ENCODE measurements at places on chromosomes 4 and X.

- H3K4me1 ChIP-seq = peaks cover 17% of the 10 kb centered on the region
- no peak overlapping the region for H3K27ac ChIP-seq
- H3K4me3 ChIP-seq = peak overlapping the region; percentile 18
- no peaks in the 10 kb centered on the region for H3K36me3 ChIP-seq
Measured at GRCh38 chrX:39613482-39613995, 484.2 kb downstream of the BCOR start.

DNA sequence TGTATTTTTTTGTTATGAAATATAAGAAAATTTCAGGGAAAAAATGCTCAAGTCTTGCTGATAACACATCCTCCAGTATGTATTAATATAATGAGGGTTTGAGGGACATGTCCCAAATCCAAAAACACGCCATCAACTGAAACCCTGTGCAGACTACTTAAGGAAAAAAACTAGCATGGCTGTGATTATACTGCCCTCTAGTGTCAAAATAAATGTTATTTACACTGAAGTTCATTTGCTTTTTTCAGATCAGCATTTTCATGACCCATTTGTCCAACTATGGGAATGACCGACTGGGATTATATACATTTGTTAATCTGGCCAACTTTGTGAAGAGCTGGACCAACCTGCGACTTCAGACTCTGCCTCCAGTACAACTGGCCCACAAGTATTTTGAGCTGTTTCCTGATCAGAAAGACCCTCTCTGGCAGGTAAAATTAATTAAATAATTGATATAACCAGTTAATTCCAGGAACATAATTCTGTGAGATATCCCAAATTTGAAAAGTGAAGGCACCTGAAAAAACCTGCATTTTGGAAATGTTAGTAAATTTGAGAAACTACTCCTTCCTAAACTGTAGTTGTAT lies 128.5 kb downstream of the PRSS12 start:
- no peaks in the 10 kb centered on the region for H3K27me3 ChIP-seq
- DNase-seq = no peak
- no peak overlapping the region for H3K27ac ChIP-seq
- H3K4me3 ChIP-seq = no peak overlapping the region
- no peaks in the 10 kb centered on the region for H3K36me3 ChIP-seq
- H3K4me1 ChIP-seq = no peaks in the 10 kb centered on the region

- H3K27ac ChIP-seq = no peak overlapping the region
- H3K27me3 ChIP-seq = no peaks in the 10 kb centered on the region
- no peak overlapping the region for H3K4me3 ChIP-seq
- DNase-seq = no peak
- H3K4me1 ChIP-seq = no peaks in the 10 kb centered on the region
Measured at GRCh38 chr4:154559494-154560418, 3.1 kb upstream of the FGB start.

DNA sequence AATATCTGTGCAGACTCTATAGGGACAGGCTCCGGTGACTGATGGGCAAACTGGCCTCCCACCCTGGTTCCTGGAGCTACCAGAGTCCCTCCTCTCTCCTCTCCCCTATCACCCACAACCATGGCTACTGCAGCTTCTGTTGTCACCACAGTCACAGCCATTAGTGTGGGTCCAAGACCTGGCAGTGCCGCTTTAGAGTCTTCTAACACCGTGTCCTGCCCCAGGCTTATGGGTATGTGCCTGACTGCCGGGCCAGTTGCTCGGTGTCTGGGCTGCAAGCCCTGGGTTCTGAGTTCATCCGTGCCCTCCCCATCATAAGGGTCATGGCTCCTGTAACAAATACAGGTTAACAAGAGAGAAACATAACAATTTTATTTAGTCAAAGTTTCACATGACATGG lies 85.4 kb downstream of the FNIP2 start:
- no peak overlapping the region for H3K4me3 ChIP-seq
- peaks cover 6% of the 10 kb centered on the region for H3K36me3 ChIP-seq
- DNase-seq = no peak
- no peak overlapping the region for H3K27ac ChIP-seq
- no peaks in the 10 kb centered on the region for H3K27me3 ChIP-seq
- peaks cover 3% of the 10 kb centered on the region for H3K4me1 ChIP-seq

DNA sequence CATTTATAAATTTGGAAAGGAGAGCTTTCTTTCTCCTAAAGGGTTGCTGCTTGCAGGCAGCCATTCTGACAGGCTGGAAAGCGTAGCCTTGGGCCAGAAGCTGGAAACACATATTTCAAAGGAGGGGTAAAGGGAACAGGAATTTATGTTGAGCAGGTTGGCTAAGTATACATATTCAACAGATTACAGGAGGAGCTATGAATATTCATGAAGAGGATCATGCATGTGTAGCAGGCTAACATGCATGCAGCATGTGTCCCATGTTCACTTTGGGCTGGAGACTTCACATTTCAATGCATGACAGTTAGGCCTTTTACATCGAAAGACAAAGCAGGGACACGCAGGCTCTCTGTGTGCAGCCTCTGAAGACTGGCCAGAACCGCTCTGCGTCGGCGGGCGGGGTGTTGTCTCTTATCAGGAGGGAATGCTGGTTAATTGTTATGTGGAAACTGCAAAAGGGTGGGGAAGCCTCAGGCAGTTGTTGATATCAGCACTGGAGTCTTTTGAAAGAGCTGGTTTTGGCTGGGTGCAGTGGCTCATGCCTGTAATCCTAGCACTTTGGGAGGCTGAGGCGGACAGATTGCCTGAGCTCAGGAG lies 31.5 kb downstream of the CASP3 start:
- DNase-seq = peak; percentile 22
- no peak overlapping the region for H3K27ac ChIP-seq
- no peak overlapping the region for H3K4me3 ChIP-seq
- no peaks in the 10 kb centered on the region for H3K27me3 ChIP-seq

DNA sequence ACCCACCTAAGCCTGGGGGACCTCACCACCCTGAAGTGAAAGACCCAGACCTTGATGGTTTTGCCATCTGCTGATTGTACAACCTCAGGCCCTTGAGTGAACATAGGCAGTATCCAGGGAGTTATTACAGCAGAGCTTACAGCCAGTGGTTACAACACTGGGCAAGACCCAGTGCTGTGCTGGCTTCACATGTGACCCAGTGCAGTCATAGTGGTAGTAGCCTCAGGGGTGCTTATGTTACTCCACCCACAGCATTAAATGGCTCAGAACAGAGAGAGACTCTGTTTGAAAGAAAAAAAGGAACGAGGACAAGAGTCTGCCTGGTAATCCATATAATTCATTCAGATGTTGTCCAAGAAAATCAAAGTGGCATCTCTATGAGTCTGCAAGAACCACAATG lies 45.2 kb upstream of the DACH2 start:
- H3K36me3 ChIP-seq = no peaks in the 10 kb centered on the region
- no peaks in the 10 kb centered on the region for H3K27me3 ChIP-seq

DNA sequence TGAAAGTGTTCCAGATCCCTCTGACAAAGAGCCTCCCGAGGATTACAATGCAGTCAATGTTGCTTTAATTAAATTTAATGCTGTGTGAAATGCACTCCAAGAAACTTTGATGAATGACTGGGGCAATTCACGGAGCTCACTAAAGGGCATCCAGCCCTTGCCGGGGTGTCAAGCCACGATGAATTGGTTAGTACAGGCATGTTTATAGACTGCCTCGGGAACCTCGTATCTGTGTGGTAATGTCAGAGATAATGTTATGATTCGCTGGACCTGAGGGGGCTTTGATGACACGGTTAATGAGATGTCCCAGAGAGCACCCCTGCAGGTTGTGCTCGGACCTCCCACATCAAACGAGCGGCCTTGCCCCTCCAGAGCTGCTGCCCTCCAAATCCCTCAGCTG lies 428.8 kb downstream of the NKX6-1 start:
- DNase-seq = no peak
- no peaks in the 10 kb centered on the region for H3K27me3 ChIP-seq
- H3K4me3 ChIP-seq = no peak overlapping the region
- no peak overlapping the region for H3K27ac ChIP-seq
- H3K36me3 ChIP-seq = no peaks in the 10 kb centered on the region

GRCh38 chrX:133185119-133185518 lies 33.0 kb downstream of the TFDP3 start:
- DNase-seq = no peak
- no peaks in the 10 kb centered on the region for H3K36me3 ChIP-seq
